Endothelial cell of umbilical vein (primary cell): ENCODE measurements at places on chromosomes 12 and 14. TPM values are rescaled to one million over a fixed set of nuclear protein-coding genes. Genes with fewer than 3 reads are reported as not detected.

GLIPR1 gene
- total RNA-seq, result 74.1 and 98.8 TPM in 2 replicates

ANKRD33 gene
- 0.95 and 1.2 TPM in 2 replicates for total RNA-seq

- H3K4me3 ChIP-seq, result no peak overlapping the region
- H3K27ac ChIP-seq, result no peak overlapping the region
- DNase-seq, result no peak
- H3K4me1 ChIP-seq, result no peaks in the 10 kb centered on the region
- H3K36me3 ChIP-seq, result peaks cover 32% of the 10 kb centered on the region
These were observed 10.0 kb downstream of the SFSWAP start for GRCh38 chr12:131720921-131721320.

DNA sequence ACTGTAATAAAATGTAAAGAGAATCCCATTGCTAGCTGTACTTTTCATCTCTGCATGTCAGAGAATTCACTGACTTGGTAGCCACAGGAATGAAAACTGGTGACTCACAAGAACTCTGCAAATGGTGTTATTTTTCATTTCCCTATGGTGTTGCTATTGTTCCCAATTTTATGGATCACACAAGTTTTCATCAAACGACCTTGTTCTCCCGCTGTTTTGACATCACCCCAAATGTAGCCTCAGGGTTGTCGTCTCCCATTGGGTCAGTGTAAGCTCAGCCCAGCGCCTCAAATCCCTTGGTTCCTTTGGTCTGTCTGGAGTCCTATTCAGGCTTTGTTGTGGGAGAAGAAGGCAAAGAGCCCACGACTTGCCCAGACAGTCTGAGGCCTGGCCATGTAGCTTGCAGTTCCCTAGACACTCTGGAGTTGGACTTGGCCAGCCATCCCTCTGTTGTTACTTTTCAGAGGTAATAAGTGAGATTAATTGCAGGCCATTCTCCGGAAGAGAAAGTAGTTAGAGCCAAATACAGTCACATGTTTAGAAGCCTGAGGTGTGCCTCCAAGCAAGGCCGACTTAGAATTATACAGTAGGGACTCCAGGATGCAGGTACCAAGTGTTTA, 159.2 kb downstream of the TGFB3 start:
- H3K27me3 ChIP-seq, result no peaks in the 10 kb centered on the region
- H3K36me3 ChIP-seq, result peaks cover 8% of the 10 kb centered on the region
- no peak for DNase-seq
- no peak overlapping the region for H3K27ac ChIP-seq
- no peaks in the 10 kb centered on the region for H3K4me1 ChIP-seq

GRCh38 chr12:117803001-117803400, 165.8 kb downstream of the KSR2 start:
- no peak overlapping the region for H3K4me3 ChIP-seq
- no peaks in the 10 kb centered on the region for H3K36me3 ChIP-seq
- H3K4me1 ChIP-seq, result no peaks in the 10 kb centered on the region
